ENCODE measurements at places on chromosomes 1 and 21. TPM values are rescaled to one million over a fixed set of nuclear protein-coding genes. Genes with fewer than 3 reads are reported as not detected.

The HORMAD1 gene
- total RNA-seq: not detected

The CCDC17 gene
- total RNA-seq: 0.32 TPM

The FMO2 gene
- 58.6 TPM for total RNA-seq

The CRYBG2 gene
- total RNA-seq: not detected

The CAPZA1 gene
- 168 TPM for total RNA-seq

The MATN1 gene
- total RNA-seq: not detected

The MYOC gene
- not detected for total RNA-seq

The IFFO2 gene
- 6.3 TPM for total RNA-seq

Data from cardiac atrium fibroblast (primary cell).